ENCODE measurements at places on chromosomes 12 and 14.
A peak's percentile ranks its signal among the peaks of the same experiment; 100 is the strongest.

DNA sequence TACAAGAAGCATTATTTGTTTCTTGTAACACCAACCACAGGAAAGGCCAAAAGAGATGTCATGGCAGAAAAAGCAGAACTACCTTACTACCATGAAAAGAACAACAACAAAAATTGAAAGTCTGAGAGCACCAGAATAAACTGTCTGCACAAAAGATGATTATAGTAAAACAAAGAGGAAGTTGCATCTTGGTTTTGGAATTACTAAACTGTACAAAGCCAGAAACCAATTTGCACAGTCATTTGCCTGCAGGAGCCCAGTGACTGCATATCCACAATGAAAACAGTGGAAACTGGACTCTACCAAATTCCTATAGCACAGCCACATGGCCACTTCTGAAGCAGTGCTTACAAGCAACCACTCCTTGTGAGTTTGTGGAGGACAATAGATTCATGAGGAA, 276.2 kb downstream of the SSPN start:
- DNase-seq = no peak

DNA sequence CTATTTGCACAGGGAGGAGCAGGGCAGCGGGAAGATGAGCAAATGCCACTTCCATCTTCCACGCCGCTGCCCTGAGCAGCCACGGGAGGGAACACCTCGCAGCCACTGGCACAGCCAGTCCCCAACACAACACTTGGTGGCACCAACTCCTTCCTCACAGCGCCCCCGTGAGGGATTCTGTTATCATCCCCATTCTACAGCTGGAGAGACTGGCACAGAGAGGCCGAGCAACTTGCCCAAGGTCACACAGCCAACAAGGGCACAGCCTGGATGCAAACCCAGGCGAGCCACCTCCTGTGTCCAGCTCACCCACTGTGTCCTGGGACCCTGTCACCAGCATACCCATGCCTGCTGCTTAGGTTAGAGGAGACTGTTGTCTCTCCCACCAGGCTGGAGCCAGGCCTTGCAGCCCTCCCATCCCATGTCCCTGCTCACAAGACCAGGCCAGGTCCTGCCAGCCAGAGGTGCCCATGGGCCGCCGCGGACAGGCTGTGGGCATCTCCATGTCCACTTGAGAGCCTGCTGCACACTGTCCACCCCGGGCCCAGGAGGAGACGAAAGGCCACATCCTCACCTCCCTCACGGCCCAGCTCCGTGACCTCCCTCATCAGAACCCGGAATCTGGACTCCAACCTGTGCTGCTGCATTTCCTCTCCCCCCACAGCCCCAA, 57.0 kb downstream of the NCOR2 start:
- DNase-seq = no peak

DNA sequence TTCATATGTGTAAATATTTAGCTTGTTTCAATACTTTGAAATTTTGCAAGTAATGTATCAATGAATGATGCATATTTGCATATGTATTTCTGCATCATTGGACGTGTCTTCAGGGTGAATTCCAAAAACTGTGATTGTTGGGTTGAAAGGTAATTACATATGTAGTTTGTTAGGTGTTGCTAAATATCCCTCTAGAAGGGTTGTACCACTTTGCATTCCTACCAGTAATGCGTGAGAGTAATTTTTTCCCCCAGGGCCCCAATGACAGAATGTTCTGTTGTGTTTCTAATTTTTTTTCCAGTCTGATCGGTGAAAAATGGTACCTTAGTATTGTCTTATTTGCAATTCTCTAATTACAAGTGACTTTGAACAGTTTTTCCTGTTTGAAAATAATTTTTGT, 408.9 kb downstream of the NAV3 start:
- no peak for DNase-seq

DNA sequence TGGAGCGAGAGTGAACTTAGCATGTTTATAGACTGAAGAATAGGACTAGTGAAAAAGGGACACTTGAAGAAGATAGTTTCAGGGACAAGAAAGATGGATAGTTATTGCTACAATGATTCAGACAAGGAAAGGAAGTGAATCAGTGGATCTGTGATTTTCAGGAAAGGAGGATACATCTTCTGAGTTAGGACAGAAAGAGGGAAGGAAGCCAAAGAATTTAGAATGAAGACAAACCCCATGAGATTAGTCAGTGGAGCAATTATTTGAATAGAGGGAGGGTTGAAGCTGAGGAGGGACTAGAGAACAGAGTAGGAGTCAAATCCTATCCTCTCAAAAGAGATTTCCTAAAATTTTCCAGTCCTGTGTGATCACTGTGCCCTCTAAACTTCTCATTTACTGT, 282.7 kb downstream of the AKAP6 start:
- DNase-seq = no peak

DNA sequence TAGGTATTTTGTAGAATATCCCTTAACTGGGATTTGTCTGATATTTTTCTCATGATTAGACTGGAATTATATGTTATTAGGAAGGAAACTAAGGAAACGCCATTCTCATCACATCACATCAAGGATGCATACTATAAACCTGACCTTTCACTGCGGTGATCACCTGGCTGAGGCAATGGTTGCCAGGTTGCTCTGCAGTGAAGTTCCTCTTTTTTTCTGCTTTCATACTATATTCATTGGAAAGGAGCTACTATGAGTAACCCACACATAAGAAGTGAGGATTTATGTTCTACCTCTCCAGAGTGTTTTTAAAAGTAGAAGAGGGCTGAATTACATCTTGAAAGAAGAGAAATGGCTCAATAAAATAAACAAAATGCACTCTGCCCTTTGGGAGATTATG, 31.0 kb upstream of the GRIP1 start:
- no peak for DNase-seq

- DNase-seq = no peak
Observed at GRCh38 chr12:13268581-13268980, 72.1 kb downstream of the EMP1 start.

GRCh38 chr12:3098436-3098835, 21.3 kb downstream of the TSPAN9 start:
- no peak for DNase-seq

- no peak for DNase-seq
Observed at GRCh38 chr12:6361834-6362233, 13.5 kb downstream of the SCNN1A start.

- no peak for DNase-seq
Observed at GRCh38 chr14:36495666-36496065, 24.4 kb downstream of the NKX2-1 start.

DNA sequence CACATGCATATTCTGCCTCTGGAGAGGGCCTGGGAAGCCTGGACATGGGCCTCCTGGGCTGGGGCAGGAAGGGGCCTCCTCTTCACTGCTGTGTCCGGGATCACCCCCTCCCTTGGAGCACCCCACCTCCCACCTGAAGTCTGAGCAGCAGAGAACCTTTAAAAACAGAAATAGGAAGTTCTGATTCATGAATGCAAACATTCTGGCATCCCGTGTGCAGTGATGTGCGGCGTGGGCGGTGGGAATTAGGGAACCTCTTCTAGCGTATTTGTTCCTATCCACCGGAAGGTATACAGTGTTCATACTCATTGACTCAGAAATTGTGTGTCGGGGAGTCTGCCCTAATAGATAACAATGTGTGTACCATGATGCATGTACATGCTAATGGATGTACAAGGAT, 46.2 kb downstream of the C14orf132 start:
- DNase-seq = no peak

- no peak for DNase-seq
Observed at GRCh38 chr12:5230861-5231260, 187.2 kb downstream of the KCNA5 start.

DNA sequence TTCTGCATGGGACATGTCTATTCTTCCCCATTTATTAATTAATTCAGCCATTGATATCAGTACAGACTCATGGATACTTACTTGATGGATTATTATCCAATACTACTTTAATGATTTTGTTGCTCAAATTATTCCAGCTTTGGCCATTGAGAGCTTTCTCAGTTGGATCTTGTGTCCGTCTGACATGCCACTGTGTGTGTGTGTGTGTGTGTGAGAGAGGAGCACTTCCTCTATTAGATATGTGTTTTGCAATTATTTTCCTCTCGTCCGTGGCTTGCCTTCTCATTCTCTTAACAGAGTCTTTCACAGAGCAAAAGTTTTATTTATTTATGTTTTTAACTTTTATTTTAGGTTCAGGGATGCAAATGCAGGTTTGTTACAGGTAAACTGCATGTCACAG, 194.2 kb downstream of the ADGRD1 start:
- DNase-seq = no peak

- no peak for DNase-seq
Observed at GRCh38 chr12:241266-241665, 21.4 kb downstream of the SLC6A13 start.

- no peak for DNase-seq
Observed at GRCh38 chr14:68741839-68742470, 50.9 kb downstream of the ZFP36L1 start.

GRCh38 chr12:49897276-49897675, 6.4 kb downstream of the FAIM2 start:
- no peak for DNase-seq

GRCh38 chr12:58563621-58564020, 356.7 kb downstream of the LRIG3 start:
- no peak for DNase-seq

DNA sequence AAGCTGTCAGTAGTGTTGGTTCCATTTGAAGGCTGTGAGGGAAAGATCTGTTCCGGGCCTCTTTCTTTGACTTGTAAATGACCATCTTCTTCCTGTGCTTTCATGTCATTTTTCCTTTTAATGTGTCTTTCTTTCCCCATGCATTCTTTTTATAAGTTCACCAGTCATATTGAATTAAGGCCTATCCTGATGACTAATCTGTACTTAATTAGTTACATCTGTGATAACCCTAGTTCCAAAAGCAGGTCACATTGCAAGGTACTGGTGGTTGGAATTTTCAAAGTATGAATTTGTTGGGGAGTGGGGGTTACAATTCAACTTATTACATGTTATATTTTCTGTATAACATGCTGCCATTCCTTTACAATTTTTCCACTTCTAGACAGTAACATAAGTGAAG, 1642.1 kb upstream of the FLRT2 start:
- no peak for DNase-seq

DNA sequence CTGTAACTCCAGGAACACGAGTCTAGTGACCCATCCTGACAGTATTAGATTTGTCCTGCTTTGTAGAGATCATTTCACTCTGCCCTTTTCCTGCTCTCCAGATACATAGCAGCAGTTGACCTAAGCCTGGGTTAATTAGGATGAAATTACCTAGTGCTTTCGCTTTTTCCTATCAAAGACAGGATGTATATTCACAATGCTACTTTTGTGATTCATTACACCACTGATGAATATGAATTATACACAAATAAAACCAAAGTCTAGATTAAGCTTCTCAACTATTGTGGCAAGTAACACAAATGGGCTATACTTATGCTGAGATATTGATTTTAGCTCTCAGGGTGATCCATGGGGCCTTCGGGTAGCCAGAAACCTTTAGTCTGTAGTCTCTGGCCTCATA, 17.9 kb downstream of the CERS5 start:
- DNase-seq = no peak

GRCh38 chr12:6925540-6926279, 2.0 kb upstream of the ATN1 start:
- DNase-seq = peak; percentile 69

- peak; percentile 86 for DNase-seq
Observed at GRCh38 chr12:109949089-109949488, 47.1 kb downstream of the GIT2 start.

DNA sequence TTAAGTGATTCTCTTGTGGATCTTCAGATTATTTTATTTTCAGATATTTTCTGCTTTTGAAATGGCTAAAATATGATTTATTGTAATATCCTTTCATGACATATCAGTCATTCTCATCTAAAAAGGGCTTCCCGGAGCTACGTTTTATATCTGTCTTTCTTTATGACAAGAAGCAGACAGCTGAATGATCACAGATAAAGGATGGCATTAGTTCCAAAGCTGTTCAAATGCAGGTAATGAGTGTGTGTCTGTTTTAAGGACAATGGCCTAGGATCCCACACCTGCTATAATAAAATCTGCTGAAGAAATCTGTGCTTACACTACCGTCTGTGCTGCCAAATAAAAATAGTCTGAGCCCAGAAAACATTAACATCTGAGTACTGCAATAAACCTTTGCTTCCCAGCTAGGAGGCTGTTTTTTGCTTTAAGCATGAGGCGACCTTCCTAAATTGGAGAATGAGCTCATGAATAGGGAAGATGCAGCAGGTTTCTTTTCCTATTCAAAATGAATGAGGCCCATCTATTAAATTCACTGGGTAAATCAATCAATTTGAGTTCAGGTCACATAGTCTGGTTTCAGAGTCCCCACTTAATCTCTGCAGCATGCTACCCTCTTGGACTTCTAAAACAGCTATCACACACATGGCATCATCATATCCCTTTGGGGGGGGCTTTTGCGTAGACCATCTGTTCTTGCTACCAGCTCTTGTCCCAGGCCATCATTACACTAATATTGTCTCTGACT, 498.5 kb downstream of the NELL2 start:
- no peak for DNase-seq

DNA sequence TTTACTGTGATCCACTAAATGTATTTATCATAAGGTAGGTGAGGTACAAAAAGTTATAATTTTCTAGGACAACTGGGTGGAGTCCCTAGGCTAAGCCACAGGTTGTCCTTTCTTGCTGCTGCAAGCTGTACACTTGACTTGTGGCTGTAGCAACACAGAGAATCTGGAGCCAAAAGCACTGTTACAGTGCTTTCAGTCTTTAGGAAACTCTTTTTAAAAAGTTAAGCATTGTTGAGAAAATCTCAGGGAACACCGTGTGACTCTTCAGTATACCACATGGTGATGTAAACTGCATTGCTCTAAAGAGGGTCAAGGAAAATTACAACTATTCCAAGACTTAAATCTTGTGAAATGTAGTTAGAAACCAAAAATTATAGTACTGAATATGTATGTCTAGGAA, 11.4 kb downstream of the SLC15A5 start:
- DNase-seq = no peak

DNA sequence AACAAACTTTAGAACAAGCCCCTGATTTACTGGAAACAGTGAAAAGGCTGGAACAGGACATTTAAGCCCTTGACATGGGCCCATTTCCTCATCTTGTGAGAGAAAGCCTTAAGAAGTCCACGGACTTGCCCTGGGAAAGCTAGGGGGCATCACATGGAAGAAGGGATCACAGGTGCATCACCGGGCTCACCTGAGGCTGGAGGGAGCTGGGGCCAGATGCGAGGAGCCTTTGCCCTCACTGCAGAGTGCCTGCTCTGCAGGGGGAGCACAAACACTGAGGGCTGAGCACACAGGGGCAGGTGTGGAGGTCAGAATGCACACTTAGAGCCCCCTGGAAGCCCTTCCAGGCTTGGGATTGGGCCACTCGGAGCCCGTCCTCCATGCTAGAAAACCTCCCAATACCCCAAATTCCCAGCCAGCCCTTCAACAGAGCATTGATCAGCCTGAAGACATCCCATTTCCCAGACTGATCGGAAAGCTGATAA, 5.2 kb upstream of the KRT1 start:
- DNase-seq = no peak

DNA sequence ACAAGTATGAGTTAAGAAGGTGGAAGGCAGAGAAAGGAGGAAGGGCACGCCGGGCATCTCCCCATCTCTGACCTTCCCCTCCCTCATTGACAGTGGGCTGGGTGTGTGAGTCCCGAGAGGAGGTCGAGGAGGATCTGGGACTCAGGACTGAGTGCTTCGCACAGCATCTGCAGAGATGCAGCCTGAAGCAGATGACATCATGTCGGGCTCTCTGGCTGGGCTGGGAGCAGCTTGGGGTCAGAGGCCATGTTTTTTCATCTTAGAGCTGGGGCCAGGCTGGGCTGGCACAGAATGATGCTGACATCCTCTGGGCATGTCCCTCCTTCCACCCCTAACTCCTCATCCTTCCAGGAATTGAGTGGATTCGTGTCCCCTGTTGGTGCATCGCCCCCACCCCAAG, 43.5 kb downstream of the CMKLR1 start:
- no peak for DNase-seq
